ENCODE measurements at places on chromosomes 5 and 9.

DNA sequence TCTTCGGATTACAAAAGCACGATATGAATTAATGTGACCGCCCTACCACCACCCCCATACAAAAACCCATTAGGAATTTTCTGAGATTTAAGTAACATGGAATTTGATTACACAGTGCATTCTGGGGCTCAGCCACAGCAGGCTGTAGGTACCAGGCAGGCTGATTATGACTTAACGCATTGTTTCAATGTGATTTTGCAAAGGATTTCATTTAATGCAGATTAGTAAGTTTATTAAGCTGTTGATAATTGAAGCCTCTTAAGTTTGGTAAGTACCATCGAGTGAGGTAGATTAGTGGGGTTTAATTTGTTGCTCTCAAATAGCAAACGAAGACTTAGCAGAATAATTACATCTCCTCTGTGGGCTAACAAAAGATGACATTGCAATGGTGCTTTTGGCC, 240.1 kb downstream of the TRPM3 start:
- no peak for DNase-seq

DNA sequence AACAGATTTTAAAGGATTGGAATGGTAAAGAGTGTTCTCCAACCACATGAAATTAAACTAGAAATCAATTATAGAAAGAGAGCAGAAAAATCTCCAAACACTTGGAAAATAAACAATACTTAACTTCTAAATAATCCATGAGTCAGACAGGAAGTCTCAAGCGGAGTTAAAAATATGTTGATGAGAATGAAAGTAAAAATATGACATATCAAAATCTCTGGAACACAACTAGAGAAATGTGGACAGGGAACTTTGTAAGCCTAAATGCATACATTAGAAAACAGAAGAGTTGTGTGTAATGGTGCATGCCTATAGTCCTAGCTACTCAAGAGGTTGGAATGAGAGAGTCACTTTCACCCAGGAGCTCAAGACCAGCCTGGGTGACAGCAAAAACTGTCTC, 47.9 kb upstream of the ZNF618 start:
- no peak for DNase-seq

- DNase-seq = no peak
These were observed 907.0 kb upstream of the DMAC1 start for GRCh38 chr9:8706531-8706930.

- no peak for DNase-seq
These were observed 16.0 kb upstream of the PUM3 start for GRCh38 chr9:2859776-2860379.

- peak; percentile 39 for DNase-seq
These were observed 57.4 kb downstream of the NRG2 start for GRCh38 chr5:139985733-139986132.

DNA sequence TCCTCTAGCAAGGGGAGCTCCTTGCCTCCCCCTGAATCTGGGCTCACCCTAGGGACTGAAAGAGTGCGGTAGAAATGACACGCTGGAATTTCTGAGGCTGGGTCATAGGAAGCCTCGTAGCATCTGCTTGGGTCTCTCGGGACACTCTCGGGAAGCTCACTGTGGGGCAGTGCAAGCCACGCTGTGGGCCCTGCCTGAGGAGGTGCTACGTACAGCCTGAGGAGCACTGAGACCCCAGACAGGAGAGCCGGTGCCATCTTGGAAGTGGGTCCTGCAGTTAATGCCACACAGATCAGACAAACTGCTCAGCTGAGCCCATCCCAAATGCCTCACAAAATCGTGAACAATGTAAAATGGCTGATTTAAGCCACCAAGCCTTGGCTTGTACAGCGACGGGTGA, 1.8 kb downstream of the MRPL36 start:
- DNase-seq = no peak

- DNase-seq = no peak
These were observed 20.8 kb upstream of the CXCL14 start for GRCh38 chr5:135599421-135600151.

DNA sequence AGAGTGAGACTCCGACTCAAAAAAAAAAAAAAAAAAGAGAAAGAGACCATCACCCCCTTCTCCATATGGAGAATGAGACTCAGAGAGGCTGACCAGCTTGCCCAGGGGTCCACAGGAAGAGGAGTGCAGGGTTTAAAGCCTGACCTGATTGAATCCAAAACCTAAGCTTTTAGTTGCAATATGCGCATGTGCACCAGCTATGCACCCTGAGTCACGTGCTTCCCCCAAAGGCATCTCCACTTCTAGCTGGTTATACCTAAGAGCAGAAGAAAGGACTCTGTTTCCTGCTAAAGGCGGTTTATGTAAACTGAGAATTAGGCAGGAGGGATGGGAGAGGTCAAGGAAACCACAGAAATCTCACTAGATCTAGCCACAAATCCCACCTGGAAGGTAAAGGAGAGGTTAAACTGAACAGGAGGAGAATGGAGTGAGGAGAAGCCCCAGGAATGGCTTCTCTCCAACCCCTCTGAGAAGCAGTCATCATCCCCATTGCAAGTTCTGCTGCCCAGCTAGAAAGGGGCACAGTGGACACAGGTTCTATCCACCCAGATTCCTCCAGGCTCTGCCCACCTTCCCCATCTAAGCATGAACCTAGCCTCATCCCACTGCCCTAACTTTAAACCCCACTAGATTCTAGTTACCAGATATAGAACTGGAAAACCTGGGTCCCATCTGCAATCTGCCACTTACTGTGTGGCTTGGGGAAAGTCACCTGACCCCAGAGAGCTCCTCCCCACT, 171.3 kb downstream of the ACTL7B start:
- no peak for DNase-seq

DNA sequence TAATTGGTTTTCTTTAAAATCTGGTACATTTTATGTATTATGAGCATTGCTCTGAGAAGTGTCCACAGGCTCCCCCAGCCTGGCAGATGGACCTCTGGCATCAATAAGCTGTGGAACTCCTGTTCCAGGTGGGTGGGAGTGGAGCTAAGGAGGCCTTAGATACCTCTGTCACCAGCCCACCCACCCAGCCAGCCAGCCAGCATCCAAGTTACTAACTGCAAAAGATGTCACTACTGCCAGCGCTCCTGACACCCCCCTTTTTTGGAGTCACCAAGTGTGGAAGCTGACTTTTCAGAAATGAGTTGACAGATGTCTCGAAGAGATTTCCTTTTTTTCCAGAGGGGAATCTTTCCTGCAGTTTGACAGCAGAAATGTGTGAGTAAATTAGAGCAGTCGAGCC, 111.2 kb downstream of the GALNT10 start:
- no peak for DNase-seq

- DNase-seq = no peak
These were observed 56.9 kb downstream of the MACIR start for GRCh38 chr5:103315455-103315854.

- DNase-seq = no peak
These were observed 33.5 kb upstream of the FST start for GRCh38 chr5:53446908-53447307.
